ENCODE measurements at places on chromosomes 6 and 20.

DNA sequence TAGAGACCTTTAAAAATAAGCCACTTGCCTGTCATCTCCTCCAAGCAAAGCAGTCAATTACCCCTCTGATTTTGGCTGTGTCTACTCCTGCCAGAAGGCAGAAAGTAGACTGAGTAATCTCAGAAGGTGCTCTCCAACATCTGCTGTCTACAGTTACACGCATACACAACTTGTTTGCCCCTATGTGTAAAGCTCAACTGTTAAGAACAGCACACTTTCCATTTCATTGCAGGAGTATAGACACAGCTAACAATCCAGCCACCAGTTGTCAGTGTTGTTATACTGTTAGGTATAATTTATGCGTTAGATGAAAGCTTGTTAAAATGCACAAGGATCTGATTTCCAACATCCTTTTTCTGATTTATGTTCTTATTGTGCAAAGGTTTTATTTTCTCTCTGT, 88.2 kb downstream of the SAMD3 start:
- no peak for DNase-seq

GRCh38 chr6:117417851-117418250, 7.9 kb downstream of the ROS1 start:
- DNase-seq = no peak

DNA sequence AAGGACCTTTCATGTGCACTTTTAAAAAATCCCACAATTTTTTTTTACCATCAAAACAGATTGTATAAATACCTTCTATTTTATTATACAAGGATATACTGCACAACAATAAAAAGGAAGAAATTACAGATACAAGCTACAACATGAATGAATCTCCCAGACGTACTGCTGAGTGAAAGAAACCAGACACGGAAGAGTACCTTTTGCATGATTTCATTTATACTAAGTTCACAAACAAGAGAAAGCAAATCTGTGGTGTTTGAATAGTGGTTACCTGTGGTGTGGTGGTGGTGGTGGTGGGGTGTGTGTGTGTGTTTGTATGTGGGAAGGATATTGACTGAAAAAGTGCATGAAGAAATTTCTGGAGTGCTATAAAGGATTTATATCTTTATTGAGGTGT, 6.8 kb upstream of the PLCB4 start:
- no peak for DNase-seq

GRCh38 chr20:25194333-25194972, 1.1 kb upstream of the ENTPD6 start:
- DNase-seq = no peak

GRCh38 chr6:37188962-37189510, 19.1 kb downstream of the PIM1 start:
- DNase-seq = no peak

GRCh38 chr20:12179692-12180091, 262.0 kb downstream of the BTBD3 start:
- no peak for DNase-seq

Data from activated naive CD4-positive, alpha-beta T cell (primary cell).